ENCODE measurements at places on chromosomes 6 and 20.

DNA sequence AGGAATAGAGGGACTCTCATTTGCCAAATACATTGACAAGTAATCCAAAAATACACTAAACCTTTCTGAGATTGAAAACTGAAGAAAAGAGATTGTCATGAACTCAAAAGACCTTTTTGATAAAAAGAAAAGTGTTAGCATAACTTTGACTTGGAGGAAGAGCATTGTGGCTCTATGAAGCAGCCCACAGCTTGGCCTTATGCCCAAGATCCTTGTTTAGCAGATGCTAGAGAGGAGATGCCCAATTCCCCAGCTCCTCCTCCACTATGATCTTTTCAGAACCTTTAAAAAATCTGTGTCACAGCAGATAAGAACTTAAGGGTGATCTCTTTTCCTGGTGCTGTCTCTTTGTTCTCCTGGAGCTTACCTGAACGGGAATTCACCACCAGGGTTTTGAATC, 35.8 kb upstream of the IGF2R start:
- no peak for DNase-seq

- DNase-seq, result no peak
Observed at GRCh38 chr6:44133003-44133931, 5.9 kb downstream of the TMEM63B start.

GRCh38 chr6:4848382-4849068, 72.3 kb downstream of the CDYL start:
- no peak for DNase-seq

GRCh38 chr20:11197851-11198250, 524.1 kb upstream of the JAG1 start:
- no peak for DNase-seq

DNA sequence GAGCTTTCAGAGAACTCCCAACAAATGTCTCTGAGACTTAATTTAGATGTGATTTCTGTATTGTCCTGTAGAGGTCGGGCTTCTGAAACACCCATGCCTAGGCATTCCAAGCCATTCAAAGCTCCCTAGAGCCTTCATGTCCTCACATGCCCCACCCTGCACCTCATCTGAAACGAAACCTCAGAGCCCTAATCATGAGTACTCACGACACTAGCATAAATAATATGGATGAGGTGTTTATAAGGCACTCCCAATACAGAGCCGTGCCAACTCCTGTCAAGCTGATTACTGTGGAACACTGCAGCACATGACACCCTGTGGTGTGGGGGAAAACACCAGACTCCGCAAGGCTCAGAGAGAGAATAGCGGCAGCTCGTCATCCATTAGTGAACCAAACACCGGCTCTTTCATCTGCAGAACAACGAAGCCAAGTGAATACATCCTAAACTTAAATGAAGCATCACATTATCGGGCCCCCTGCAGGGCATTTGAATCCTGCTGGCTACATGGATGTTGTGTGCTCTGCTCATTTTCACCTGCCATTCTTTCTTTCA, 83.8 kb downstream of the FNDC1 start:
- DNase-seq, result peak; percentile 33

DNA sequence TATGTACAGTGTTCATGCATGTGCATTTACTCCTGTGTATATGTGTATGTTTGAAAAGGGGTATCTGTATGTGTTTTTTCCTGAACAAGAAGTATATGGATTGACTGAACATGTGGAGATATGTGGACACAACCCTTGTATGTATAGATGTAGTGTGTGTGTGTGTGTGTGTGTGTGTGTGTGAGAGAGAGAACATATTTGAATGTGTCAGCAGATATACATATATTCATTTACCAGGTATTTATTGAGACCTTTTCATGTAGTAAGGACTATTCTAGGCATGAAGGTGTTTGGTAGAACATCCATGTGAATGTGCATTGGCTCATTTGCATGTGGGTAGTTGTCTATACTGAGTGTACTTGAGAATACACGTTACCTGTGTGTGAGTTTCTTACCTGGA, 39.3 kb downstream of the EIF2S2 start:
- DNase-seq, result no peak

- DNase-seq, result no peak
Observed at GRCh38 chr6:47118611-47119010, 76.5 kb upstream of the ADGRF1 start.

DNA sequence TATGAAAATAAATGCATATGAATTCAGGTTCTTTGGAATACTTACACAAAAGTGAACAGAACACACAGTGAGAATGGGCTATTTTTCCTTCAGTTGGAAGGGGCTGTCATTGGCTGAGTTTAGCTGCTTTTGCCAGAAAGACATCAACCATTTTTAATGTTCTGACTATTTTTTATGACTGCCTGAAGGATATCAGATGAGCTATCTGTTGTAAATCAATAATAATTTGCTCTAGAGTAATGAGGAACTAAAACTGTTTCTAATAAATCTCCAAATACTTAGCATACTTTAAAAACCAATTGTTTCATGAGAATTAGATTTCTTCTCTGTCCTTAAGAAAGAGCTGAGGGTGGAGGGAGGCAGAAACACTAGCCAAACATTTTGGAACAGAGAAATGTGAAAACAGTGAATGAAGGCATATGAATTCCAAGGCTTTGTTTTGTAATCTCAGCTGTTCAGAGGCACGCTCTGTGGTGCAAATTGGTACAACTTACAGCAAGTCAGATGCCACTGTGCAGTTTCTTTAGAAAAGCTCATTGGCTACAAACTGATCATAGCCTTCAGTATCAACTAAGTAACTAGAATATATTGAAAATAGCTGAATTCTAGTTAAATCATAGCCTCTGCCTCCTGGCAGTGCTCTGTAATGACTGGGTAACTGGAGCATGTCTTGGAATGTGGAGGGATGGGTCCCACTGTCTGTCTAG, 228.9 kb upstream of the JAG1 start:
- no peak for DNase-seq

All from NCI-H2081 treated with DMSO at 0.1 percent for 48 hours (cell line).